Stimulated activated CD8-positive, alpha-beta memory T cell treated with anti-CD3 and anti-CD28 coated beads, Interleukin-15, amount 100 ng/mL, for 48 hours (primary cell): ENCODE measurements at places on chromosomes 6 and 20.

DNA sequence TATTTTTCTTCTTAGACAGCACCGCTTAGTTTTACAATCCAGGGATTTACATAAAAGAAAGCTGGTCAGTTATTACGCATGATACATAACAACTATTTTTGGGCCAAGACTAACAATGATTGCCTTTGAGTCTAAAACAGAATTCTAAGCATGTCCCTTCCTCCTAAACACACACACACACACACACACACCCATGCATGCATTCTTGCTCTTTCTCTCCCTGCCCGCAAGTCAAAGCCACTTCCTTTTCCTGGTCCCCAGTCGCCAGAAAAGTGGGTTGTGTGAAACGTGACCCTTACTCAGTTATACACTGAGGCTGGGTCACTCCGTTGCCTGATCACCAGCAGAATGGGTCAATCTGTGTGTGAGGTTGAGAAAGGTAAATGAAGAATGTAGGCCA is 31.4 kb downstream of the FYN start:
- no peak for DNase-seq

DNA sequence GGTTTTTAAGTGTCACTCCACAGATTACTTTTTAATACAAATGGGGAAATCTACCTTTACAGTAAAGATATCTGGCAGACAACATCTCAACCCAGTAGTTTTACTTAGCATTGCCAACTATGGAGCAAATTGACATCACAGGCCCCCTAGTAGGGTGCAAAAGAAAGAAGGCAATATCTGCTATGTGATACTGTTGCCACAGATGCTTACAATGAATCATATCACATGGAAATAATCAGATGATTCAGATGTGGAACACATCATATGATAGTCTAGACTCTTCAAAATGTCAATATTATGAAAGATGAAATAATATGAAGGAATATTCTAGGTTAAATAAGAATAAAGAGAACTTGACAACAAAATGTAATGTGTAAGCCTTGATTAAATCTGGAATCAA is 322.5 kb downstream of the BMP2 start:
- no peak for DNase-seq

DNA sequence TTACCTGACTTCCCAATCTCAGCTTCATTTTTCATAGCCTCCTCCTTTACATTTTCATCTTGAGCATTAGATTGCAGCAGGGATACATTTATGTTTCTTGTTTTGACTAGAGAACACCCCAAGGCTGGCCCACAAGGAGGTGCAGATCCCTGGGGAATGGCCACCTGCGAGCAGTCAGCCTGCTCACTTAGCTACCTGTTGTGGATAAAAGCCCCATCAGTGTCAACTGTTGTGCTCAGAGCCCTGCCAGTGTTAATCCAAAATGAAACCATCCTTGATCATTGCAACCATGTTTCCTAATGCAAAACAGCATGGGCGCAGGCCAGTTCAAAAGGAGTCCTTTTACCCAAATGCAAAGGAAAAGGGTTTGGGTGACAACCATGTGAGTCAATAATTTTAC is 50.8 kb downstream of the CNR1 start:
- DNase-seq, result no peak

- DNase-seq, result no peak
Measured at GRCh38 chr6:55023230-55023629, 151.1 kb upstream of the HCRTR2 start.

- DNase-seq, result no peak
Measured at GRCh38 chr6:117739869-117740268, 64.6 kb downstream of the NUS1 start.

DNA sequence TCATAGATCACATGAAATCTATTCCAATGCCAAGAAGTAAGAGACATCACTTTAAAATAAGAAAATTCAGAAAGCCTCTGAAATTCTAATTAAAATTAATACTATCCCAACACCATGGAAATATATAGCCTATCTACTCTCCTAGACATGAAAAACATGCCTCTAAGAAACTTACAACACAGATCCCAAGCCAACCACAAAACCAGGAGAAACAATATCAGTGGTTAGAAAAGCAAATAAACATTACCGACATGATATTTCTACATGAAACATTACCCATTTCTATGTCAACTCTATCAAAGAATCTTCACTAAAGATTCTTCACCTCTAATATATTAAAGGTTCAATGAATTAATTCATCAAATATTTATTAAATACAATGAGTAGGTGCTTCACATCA is 4.8 kb downstream of the EPB41L2 start:
- DNase-seq, result no peak

- no peak for DNase-seq
Measured at GRCh38 chr6:40049128-40049527, 114.9 kb upstream of the MOCS1 start.

DNA sequence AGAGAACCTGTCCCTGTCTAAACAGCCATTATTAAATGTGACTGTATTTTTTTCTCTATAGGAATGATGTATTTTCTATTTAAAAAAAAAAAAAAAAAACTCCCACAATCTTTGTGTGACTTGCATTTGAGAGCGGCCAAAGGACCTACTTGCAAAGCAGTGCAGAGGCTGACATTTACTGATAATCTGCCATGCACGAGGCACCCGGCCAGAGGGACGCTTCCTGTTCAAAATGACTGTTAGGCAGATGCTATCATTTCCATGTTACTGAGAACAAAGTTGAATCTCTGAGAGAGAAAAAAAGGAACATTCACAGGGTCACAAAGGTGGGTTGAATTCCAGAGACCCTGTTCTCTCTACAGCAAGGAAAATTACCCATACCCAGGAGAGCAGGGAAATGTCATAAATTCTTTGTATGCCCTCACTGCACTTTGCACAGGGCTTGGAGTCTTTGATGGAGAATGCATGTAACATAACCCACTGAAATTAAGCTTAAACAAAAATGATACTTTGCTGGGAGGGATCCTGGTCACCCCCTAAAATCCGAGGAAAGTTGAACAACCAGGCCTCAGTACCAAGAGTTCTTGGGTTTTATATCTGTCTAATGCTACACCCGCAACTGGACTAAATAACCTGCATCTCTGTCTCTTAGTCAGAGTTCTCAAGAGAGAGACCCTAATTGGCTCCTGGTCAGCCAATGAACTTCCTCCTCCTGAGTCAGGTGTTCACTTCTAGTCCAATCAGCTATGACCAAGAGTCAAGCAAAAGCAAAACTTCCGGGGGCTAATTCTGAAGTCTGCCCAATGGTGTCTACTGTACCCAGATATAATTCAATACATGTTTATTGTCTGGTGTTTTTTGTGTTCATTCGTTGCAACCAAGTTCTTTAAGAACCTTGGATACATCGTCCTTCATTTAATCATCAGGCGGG is 61.2 kb downstream of the GCLC start:
- DNase-seq, result no peak

DNA sequence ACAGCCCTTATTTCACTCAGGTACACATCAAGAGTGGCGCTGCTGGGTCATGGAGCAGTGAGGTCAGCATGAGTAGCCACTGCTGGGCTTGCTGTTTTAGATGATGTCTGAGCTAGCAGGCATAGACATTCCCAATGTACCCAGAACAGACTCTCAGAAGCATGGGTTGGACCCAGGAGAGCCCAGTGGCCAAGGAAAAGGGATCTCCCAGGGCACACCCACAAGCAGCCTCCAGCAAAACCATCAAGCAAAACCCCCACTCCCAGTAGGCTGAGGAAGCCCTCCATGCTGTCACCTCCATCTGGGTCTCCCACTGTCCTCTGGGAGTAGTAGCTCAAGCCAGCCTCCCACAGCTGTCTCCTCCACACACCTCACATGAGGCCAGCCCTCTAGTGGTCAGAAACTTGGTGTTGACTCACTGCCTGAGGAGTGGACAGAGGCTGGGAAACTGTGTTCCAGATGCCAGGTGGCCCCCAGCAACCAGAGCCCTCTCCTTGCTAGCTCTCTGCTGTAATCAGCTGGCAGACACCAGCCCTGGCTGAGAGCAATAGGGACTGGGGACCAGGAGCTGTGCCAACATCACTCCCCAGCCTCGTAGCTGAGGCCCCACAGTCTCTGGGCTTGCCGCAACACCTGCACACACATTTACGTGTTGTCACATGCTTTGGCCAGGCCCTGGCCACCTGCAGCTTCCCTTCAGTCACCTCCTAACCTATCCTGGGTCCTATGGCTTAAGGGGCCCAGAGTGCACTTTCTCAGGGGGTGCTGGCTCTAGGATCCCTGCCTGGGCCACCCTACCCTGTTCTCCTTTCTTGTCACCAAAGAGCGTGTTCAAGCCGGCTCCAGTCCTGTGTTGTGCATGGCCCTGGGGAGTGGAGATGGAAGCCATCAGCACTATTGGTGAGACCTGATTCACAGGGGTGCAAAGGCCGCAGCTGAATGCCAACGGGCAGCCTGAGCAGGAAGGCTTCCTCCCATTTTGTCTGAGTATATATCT is 1.9 kb upstream of the AP5S1 start:
- no peak for DNase-seq

DNA sequence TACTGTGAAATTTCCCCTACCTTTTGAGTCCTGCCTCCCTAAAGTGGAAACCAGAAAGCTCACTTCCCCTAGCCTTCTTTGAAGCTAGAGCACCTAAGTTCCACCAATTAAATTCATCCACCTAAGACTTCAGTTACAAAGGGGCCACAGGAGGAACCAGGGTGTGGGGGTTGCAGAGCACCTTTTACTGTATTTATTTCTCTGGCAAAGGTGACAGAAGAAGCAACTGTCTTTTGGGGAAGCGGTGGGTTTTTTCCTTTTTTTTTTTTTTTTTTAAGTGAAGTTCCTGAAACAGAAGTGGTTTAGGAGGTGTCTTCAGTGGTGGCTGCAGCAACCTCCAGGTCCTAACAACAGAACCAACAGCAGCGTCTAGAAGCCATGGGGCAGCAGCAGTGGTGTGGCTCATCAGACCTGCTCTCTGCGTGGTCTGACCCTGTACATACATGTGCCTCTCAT is 13.1 kb downstream of the PSMB9 start:
- DNase-seq, result no peak

DNA sequence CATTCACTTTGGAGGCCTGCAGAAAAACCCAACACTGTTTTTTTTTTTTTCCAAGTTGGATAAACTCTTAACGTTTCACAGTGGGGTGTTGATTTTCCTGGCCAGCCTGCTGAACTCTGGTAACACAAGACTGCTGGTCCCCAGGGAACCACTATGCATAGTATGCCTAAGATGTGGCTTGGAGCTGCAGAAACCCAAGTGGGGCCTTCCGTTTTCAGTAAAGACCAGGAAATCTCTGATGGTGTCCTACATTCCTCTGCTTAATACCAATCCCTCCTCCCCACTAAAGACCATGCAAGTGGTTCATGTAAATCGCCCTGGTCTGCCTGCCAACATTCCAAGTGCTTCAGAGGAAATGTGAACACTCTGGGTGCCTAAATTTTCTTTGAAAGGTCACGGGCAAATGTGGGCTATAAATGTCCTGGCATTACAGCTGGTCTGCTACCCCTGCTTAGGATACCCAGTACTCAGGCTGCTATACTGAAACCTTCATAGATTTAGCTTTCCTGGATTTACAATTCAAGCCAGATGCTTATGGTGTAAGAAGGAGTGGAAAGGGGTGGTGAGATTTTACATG is 615.4 kb downstream of the MAFB start:
- DNase-seq, result no peak

DNA sequence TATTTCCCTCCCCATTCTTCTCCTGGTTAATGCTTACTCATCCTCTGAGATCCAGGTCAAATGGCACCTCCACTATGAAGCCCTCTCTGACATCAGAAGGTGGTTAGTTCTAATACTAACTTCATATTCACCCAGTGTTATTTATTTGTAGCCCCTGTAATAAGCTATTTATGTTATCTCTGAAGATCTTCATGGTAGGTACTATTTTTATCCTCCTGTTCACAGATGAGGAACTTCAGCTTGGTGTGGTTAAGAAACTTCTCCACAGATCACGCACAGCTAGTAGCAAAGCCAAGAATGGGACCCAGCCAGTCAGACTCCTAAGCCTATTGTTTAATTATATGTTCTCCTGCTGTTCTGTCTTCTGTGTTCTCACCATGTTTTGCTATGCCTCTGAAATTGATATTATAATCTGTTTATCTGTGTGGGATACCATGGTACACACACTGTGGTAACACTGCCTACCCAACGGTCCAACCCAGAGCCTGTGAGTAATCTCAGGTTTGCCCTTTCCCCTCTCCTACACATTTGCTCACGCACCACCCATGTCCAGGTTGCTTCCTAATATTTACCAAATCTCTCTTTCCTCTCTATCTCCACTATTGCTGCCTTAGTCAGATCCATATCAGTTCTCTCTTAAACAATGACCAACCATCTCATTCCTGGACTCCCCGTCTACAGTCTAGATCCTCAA is 98.4 kb downstream of the IPCEF1 start:
- no peak for DNase-seq

DNA sequence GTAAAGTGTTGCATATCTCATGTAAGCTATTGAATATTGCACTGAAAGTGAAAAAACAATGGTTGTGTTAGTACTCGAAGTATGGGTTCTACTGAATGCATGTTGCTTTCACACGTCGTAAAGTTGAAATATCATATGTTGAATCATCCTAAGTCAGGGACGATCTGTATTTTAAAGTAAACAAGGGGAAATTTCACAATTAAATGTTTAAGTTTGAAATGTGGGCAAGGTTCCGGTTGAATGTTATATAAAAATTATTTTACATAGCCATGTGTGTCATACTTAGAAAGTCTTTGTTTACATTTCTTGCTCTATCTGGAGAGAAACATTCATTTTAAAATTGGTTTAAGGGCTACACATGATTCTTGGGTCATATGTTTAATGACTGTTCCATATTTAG is 76.8 kb downstream of the AKAP7 start:
- DNase-seq, result no peak

- DNase-seq, result no peak
Measured at GRCh38 chr6:71254323-71254722, 34.3 kb upstream of the OGFRL1 start.

DNA sequence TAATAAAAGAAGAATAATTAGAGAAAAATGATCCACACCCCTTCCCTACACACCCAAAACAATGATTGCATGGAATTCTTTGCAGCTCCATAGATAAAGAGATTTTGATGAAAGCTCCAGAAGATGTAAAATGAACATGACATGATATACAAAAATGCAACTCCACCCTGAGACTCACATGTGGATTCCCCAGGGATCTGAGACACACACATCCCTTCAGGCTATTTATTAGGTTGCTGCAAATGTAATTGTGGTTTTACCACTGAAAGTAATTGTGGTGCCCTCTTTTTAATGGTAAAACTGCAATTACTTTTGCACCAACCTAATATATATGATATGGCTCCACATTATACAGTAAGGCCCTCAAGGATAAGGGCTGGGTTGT is 40.4 kb upstream of the TBC1D7 start:
- DNase-seq, result no peak

DNA sequence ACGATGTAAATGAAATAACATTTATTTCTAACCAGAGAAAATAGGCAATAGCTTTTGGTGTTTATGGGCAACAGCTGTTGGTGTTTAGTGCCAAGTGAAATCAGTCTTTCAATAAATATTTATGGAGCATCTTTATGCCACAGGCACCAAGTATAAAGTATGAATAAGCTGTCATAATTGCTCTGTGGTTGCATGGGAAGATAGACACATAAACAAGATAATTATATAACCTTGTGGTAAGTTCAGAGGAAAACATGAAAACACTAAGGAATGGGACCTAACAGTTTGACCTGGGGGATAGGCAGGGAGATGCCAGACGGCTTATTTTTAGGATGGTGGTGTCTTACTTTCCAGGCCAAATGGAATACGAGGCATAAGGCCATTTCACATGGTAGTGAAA is 110.9 kb downstream of the GFRAL start:
- no peak for DNase-seq
